AG09309 (cell line): ENCODE measurements at places on chromosomes 5 and 9.
A peak's percentile ranks its signal among the peaks of the same experiment; 100 is the strongest.

DNA sequence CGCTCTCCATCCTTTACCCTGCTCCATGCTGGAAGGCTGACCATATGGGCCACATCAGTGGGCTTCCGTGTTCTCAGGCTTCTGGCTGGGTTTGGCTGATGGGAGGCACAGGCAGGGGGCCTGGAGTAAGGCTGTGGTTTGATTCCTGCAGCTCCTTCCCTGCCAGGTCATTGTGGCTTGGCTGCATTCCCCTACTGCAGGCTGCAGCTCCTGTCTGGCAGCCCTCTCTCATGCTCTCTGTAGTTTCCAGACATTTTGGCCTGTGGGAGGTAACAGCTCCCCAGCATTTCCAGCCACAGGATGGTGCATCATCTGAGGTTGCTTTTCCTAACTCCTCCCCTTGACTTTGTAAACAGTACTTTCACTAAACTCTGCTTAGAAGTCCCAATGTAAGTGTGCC is 102.0 kb upstream of the PTPN3 start:
- peak; percentile 52 for DNase-seq

- DNase-seq = no peak
Measured at GRCh38 chr9:70352802-70353201, 61.7 kb downstream of the KLF9 start.

DNA sequence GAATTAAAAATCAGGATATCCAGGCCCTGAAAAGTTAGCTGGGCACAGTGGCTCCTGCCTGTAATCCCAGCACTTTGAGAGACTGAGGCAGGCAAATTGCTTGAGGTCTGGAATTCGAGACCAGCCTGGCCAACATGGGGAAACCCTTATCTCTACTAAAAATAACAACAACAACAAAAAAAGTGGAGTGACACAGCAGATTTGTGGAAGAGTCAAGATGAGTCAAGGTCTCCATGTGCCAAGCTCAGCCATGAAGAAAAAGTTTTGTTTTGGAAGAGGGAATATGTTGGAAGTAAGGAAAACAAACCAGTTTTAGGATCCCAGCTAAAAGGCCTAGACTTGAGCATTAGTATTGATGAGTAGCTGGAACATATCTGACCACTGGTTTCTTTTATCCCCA is 14.7 kb downstream of the LRRC70 start:
- DNase-seq = no peak

- DNase-seq = no peak
Measured at GRCh38 chr9:16873126-16873802, 2.8 kb upstream of the BNC2 start.

GRCh38 chr5:142697356-142698255 is 11.7 kb upstream of the FGF1 start:
- no peak for DNase-seq

GRCh38 chr5:140642718-140643117 is 3.5 kb downstream of the TMCO6 start:
- DNase-seq = peak; percentile 83

GRCh38 chr5:114325541-114325940 is 36.3 kb upstream of the KCNN2 start:
- no peak for DNase-seq

- peak; percentile 58 for DNase-seq
Measured at GRCh38 chr5:55816342-55816741, 34.8 kb upstream of the IL31RA start.

DNA sequence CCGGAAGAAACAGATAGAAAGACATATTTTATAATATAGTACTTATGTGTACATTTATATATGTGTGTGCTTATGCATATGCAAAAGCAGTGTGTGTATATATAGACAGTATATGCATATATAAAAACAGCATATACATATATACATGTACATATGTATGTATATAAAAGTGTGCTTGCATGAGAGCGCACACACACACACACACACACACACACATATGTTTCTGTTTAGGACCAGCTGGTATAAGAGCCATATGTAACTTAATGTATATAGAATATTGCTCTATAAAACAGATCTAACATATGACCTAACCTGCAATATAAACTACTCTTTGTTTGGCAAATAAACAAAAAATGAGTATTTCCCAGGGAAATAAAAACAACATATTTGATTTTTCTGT is 65.1 kb upstream of the CDH9 start:
- no peak for DNase-seq

GRCh38 chr5:179486596-179487051 is 63.7 kb upstream of the RUFY1 start:
- DNase-seq = peak; percentile 17

DNA sequence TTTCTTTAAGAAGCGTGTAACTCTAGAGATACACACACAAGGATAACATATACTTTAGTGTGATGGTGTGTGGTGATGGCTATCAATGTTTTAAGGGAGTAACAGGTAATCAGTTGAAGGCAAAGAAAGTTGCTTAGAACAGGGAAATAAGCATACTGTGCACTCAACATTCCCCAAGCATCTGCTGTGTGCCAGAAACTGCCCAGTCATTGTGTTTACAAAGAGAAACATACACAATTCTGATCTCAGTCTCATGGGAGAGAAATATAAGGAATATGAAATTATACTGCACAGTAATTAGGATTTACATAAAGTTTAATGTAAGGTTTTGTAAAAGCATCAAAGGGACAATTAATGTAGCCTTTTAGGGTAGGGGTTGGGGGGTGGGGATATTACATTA is 224.1 kb upstream of the TYRP1 start:
- DNase-seq = no peak

DNA sequence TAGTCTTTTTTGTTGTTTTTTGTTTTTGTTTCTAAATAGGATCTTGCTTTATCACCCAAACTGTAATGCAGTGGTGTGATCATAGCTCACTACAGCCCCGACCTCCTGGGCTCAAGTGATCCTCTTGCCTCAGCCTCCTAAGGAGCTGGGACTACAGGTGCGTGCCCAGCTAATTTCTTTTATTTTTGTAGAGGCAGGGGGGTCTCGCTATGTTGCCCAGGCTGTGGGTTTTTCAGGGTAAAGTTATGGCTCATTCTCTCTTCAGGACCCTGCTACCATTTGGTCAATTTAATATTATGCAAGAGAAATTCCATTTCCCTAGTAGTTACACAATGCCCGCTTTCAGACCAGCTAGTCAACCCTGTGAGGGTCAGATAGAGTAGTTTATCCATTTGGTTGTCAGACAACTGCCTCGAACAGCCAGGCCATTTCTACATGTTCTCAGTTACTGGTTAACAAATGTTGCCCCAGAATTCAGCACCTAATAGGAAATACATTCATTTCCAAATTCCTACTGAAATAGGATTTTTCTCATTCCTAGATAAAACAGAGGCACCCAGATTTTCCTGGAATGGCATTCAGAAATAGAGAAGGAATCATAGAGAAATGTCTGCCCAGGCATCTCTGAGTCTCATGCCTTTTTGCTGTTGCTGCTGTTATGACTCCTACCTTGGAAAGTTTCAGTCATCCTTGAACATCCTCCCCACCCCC is 6.4 kb upstream of the GLIS3 start:
- DNase-seq = no peak

GRCh38 chr5:181191526-181192336 is 13.3 kb downstream of the TRIM7 start:
- peak; percentile 76 for DNase-seq

DNA sequence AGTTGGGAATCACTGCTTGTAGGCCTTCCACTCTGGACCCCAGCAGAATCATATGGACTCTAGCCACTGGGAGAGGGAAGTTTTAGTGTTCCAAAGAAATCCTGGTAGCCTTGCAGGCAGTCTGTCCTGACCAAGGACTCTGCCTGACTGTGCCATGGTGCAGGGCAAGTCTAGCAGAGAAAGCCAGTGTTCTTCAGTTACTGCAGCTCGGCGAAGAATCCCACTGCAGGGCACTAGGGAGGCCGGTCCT is 20.3 kb upstream of the MATR3 start:
- DNase-seq = no peak

- DNase-seq = no peak
Measured at GRCh38 chr5:52794519-52794918, 6.8 kb downstream of the ITGA1 start.

GRCh38 chr5:58462623-58463230 is 2.8 kb upstream of the PLK2 start:
- no peak for DNase-seq

GRCh38 chr9:115808695-115809094 is 344.9 kb upstream of the PAPPA start:
- no peak for DNase-seq

GRCh38 chr9:69149321-69149807 is 24.7 kb upstream of the TJP2 start:
- no peak for DNase-seq

DNA sequence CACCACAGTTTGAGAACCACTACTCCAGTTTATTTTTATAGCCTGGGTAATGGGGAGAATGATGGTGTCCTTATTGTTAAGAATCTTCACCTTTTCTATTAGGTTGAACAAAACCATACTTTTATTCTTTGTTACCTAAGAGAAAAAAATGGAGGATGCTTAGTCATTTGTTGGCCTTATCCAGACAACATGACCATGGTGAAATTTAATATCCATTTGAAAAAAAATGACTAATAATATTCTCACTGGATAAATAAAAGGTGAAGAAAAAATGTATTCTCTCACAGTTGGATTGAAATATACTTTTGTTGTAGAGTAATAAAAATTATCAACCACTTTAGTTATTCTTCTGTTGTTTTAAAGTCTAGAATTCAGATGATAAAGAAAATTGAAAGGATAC is 5.8 kb upstream of the CCNH start:
- DNase-seq = no peak

DNA sequence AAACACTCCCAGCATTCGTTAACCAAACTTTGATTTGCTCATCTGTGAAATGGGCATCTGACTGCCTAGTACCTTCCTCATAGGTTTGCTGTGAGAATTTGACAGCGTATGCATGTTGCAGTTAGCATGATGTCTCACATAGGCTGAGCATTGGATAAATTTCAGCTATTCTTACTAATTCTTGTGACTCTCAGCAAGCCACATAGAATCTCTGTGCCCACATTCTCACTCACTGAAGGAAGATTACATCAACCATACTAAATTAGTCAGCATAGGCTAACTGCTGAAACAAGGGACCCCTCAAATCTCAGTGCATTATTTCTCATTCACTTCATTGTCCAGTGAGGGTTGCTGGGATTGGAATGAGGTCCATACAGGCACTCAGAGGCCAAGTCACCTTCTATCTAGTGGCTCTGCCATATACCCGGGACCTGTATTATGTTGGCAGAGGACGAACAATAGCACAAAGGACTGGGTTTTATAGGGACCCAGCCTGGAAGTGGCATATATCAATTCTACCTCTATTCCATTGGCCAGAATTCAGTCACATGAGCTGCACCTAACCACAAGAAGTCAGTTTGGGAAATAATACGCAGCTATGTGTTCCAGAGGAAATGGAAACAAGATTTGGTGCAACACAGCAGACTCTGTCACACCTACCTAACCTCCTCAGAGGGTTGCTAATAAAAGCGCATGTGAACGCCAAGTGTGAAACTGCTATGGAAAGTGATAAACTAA is 4.2 kb upstream of the PTGER4 start:
- no peak for DNase-seq

GRCh38 chr5:57494104-57495098 is 11.8 kb upstream of the ACTBL2 start:
- peak; percentile 93 for DNase-seq

DNA sequence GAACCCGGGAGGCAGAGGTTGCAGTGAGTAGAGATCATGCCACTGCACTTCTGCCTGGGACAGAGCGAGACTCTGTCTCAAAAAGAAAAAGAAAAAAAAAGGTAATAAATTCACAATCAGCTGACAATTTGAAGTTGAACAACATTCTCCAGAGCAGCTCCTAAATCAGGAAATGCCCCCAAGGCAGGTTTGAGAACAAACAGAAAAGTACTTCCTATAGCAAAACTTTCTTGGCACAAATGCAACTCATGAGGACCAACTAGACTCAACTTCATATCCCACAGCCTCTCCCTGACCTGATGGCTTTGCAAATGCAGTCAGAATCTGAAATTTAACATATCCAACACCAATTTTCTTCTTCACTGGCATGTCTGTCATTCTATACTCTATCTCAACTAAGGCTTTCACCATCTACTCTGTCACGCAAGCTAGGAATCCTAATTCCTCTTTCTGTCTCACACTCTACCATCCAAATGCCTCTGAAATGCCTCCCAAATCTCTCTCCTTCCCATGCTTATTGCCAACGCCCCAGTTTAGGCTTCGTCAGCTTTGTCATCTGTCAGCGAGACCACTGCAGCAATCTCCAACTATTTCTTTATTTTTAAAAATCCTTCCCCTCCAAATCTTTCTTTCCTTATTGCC is 113.3 kb downstream of the MAPKAP1 start:
- no peak for DNase-seq

DNA sequence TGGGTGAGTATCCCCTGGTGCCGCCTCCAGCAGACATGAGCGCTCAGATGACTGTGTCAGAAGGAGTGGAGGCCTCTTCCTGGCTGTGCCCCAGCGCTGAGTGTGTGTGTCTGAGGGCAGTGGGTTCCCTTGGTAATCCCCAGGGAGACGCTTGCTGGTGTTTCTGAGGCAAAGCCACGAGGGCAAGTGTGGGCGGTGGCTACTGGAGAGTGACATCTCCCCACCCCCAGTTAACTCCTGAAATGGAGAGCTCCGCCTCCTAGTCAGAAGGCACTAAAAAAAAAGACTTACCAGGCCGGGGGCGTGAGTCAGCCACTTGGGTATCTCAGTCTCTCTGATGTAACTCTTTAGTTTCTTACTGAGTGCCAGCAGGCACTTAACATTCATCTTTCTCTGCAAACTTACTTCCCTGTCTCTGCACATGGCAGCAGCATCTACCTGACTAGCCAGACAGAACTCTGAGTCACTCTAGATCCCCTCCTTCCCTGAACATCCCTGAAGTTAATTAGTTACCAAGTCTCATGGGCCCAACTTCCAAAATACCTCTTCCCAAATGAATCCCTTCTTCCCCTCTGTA is 19.3 kb downstream of the ORM2 start:
- peak; percentile 99 for DNase-seq

DNA sequence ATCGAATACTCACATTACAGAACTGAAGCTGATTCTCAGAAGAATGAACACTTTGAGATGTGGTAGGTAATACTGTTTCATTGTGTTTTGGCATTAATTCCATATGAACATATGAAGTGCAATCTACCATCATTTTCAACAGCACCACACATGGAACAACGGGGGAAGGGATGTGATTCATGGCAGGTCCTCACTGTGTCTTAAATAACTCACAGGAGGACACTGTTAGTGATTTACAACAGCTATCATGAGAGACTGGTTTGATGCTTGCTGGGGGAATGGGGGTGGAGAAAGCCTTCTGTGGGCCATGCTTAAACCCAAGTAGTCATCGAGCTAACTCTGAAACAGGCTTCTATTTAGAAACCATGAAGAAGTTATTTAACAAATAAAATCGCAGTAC is 232.9 kb downstream of the SPOCK1 start:
- no peak for DNase-seq

- no peak for DNase-seq
Measured at GRCh38 chr5:132132138-132132537, 58.5 kb downstream of the CSF2 start.

GRCh38 chr5:53733853-53734252 is 173.4 kb downstream of the NDUFS4 start:
- no peak for DNase-seq

- DNase-seq = no peak
Measured at GRCh38 chr9:698276-698675, 143.2 kb upstream of the DMRT1 start.
